Activated T-cell treated with anti-CD3 and anti-CD28 coated beads for 4 hours (primary cell): ENCODE measurements at places on chromosomes 7 and 10.

DNA sequence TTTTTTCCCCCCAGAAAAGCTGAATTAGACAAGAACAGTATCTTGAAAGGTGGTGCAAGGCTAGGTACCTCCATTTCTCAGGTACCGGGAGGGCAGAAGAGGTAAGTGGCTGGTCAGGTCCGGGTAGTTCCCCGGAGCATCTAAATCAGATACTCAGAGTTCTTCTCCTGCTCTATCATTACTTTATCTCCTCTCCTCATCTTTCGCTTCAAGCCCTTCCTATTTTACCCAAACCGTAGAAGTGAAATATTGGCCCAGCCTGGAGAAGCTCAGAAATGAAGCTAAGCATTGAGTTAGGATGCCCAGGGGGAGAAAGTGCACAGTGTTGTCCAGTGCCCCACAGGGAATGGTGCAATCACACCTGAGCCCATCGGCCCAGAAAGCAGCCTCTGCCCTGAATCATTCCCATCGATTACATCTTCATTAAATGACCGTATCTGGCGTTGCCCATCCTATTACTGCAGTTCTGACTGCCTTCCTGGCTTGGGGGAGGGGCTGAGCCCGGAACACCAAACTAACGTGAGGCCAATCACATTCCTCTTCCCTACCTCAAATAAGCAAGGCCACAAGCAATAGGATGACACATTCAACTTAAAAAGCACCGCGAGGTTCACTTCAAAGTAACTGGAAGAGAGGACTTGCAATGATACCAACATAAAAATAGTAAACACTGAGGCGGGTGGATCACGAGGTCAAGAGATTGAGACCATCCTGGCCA lies 116.5 kb downstream of the PRPF18 start:
- no peak for DNase-seq

DNA sequence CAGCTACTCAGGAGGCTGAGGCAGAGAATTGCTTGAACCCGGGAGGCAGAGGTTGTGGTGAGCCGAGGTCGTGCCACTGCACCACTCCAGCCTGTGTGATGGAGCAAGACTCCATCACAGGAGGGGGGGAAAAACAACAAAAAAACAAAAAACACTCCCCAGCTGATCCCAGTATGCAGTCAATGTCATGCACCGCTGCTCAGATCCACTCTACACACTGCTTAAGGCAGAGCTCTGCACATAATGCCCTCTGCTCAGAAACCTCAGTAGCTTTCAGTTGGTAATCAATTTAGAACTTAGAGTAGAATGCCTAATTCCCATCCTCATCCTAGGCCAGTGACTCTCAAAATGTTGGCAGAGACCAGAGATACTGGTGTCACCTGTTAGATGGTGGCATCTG lies 43.9 kb downstream of the PDSS1 start:
- DNase-seq: no peak

GRCh38 chr10:107264742-107265141 lies 100.2 kb upstream of the SORCS1 start:
- no peak for DNase-seq

- DNase-seq: no peak
Measured at GRCh38 chr7:21972397-21972784, 26.7 kb upstream of the CDCA7L start.

GRCh38 chr10:33930079-33930478 lies 595.6 kb upstream of the NRP1 start:
- no peak for DNase-seq

- DNase-seq: no peak
Measured at GRCh38 chr7:83271212-83272099, 108.8 kb upstream of the PCLO start.

DNA sequence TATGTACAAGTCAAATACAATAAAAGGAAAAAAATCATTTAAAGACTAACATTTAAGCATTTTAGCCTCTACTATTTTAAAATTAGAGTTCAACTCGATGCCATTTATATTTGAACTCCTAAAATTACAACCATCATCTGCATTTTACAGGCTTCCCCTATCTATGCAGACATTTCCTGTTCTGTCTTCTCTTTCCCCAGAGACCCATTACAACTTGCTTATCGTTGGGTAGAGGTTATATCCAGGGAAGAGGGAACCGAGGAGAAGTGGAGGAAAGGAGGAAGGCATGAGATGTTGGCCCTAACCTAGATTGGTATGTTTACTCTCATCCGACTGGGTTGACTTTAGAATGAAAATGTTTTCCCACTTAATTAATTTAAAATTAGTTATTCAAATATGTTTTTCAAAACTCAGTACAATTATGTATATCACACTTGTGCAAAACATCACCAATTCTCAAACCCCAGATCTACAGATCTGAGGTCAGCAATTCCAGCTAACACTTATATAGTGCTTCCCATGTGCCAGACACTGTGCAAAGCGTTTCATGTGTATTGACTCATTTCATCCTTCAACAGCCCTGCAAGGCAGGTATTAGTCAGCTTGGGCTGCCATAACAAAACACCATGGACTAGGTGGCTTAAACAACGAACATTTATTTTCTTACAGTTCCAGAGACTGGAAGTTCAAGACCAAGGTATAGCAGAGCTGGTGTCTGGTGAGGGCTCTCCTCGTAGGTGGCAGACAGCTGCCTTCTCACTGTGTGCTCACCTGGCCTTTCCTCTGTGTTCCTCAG lies 27.3 kb upstream of the HERPUD2 start:
- DNase-seq: no peak

DNA sequence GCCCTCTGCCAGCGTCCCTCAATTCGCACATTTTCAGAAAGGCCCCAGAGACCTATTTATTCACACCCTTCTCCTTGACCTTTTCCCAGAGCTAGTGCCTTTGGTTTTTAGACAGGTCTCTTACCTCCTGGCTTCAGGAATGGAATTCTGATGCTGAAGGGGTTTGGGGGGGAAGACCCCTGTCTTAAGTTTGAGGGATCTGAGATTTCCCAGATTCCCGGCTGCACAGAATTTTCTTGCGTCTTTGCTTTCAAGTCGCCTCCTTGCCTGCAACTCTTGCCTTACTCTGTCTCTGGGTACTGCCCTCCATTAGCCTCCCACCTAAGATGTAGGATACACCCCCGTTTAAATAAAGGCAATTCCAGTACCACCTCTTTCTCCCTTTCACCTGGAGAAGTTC lies 1.9 kb downstream of the GATA3 start:
- no peak for DNase-seq

DNA sequence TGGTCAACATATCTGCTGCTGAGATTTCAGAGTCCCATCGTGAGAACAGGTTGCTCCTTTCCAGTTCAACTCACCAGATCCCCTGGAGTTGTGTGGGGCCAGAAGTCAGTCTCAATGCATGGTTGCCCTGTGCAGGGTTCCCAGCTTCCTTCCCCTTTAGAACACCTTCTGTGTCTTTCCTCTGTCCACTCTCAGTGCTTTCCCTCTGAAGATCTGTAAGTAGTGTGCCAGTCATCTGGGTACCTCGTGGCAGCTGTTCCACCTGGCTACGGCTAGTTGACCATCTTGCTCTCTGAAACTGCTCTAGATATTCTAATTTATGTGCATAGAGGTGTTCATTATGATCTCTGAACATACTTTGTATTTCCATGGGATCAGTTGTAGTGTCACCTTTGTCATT lies 36.1 kb upstream of the PRSS37 start:
- no peak for DNase-seq

DNA sequence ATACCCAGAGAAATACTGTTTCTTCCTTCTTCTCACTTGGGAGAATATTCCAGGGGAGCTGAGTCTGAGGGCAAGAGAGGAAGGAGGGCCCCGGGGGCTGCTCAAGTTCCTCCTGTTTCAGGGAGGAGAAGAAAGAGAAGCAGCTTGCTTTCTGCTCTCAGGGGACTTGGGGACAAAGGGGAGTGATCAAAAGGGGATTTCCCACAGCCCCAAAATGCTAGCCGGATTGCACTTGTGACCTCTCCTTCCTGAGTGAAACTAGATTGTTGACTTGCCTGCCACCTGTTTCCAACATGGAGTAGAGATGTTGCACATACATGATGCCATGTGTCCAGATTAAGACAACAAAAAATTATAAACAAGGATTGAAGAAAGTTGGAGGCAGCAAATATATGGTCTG lies 28.7 kb upstream of the PDCD4 start:
- no peak for DNase-seq

DNA sequence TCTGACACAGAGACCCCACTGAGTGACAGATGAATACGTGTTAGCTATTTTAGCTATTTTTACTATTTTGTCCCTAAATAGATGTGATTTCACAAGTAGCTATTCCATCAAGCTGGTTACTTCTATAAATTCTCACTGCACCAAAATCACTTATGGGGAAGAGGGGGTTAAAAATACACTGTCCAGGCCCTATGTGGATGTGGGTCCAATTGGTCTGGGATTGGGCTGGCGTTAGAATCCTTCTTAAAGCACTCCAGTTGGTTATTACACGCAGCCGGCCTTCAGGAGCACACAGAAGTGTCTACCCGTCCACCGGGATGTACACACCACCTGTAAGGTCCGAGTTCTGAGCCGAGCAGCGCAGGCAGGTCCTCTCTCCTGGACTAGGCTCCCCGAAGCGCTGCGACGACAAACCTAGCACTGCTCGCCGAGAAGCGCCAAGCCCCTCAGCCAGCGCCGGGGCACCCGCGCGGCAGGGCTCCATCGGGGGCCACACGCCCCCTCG lies 222.3 kb upstream of the MKLN1 start:
- no peak for DNase-seq

GRCh38 chr10:21399392-21400035 lies 126.0 kb downstream of the SKIDA1 start:
- DNase-seq: no peak

GRCh38 chr7:133822868-133823552 lies 304.1 kb upstream of the LRGUK start:
- no peak for DNase-seq

- no peak for DNase-seq
Measured at GRCh38 chr7:70354409-70355169, 756.3 kb downstream of the AUTS2 start.

- no peak for DNase-seq
Measured at GRCh38 chr7:117780832-117781231, 92.4 kb downstream of the CTTNBP2 start.

GRCh38 chr7:28596245-28596935 lies 184.1 kb downstream of the CREB5 start:
- DNase-seq: no peak

DNA sequence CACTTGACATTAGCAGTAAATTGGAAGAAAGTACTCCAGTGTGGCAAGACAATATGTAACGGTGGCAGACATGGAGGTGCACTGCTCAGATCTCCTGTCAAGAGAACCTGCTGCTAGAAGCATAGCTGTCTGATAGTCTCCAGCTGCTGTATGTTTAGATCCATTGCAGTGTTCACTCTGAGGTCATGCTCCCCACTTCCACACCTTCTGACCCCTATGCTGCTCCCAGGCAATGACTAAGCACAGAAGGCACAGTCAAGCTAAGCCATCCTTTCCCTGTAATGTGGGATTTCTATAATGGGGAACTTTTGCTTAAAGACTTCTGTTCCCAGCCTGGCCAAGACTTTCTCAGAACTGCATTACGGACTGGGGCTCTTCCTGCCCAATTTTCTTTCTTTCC lies 315.8 kb downstream of the HPSE2 start:
- DNase-seq: no peak

- no peak for DNase-seq
Measured at GRCh38 chr7:2079332-2080059, 153.2 kb downstream of the MAD1L1 start.

- no peak for DNase-seq
Measured at GRCh38 chr7:31948029-31948428, 122.2 kb downstream of the PDE1C start.

DNA sequence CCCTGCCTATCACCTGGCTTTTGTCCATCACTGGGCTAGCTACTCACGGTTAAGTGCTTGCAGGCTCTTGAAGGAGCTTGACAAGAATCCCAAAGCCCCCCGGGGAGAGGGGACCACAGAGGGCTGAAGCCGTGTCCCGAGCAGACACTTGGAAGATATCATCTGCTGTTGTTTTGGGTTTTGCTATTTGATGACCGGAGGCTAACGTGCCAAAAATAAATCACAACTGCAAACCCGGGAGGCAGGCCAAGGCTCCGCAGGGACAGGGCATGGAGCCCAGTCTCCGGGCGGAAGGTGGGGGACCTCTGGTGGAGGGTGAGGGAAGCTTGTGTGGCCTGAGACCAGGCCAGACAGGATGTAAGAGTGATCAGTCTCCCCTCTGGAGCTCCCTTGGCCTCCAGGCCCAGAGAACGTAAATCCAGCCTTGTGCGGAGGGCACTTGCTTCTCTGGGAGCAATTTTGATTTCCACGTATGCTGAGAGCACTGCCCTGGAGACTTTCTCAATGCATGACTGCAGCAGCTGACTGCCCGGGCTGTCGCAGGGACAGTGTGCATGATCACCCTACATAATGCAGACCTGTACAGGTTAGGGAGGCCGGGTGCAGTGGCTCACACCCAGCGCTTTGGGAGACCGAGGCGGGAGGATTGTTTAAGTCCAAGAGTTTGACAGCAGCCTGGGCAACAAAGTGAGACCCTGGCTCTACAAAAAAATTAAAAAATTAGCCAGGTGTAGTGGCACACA lies at the start of gene PHKG1:
Gene PHKG1, minus strand, starts transcription at position 164 of the 743 bp plus-strand sequence. CDS start 4,011 bp downstream, outside the sequence.
- no peak for DNase-seq

DNA sequence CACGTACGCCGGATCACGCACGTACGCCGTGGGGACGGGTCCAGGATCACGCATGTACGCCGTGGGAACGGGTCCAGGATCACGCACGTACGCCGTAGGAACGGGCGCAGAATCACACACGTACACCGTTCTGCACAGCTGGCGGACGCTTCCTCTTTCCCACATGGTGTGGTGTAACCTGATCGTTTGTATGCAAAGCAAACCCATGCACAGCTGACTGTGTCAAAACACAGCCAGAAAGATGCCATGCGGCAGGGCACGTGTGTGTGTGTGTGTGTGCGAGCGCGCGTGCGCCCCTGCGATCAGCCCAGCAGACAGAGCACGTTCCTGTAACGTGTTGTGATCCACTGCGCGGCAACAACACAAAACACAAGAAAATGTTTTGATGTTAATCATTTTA lies 573.6 kb downstream of the DNAJB6 start:
- no peak for DNase-seq

- peak; percentile 5 for DNase-seq
Measured at GRCh38 chr10:63166742-63167258, 33.7 kb downstream of the NRBF2 start.

- DNase-seq: no peak
Measured at GRCh38 chr7:80740778-80741545, 102.5 kb downstream of the CD36 start.

DNA sequence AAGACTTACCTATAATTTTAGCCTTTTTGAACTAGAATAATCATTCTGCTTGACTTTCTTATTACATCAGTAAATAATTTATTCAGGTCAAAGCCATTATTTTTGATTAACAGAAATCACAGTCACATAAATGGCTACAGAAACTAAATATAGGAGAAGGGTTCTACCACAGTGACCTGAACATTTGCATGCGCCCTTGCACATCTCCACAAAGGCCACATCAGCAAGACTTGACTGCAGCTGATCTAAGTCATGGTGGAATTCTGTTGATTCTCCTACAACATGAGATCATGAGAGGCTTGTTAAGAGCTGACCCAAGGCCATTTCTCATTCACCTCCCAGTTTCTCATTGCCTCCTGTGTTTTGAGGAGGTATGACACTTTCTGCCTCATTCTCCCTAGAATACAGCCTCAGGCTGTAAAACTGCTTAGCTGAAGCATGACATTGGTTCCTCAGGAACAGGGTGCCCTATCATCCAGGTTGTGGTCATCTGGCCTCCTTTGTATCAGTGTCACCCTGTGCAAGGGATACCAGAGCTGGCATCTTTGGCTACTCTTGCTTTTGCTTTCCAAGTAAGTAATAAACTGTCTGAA lies 6.7 kb upstream of the IMMP2L start:
- no peak for DNase-seq
